Lung (tissue), 17 donors: ENCODE measurements at places on chromosomes 5 and 9. TPM values are rescaled to one million over a fixed set of nuclear protein-coding genes. Genes with fewer than 3 reads are reported as not detected.

DNA sequence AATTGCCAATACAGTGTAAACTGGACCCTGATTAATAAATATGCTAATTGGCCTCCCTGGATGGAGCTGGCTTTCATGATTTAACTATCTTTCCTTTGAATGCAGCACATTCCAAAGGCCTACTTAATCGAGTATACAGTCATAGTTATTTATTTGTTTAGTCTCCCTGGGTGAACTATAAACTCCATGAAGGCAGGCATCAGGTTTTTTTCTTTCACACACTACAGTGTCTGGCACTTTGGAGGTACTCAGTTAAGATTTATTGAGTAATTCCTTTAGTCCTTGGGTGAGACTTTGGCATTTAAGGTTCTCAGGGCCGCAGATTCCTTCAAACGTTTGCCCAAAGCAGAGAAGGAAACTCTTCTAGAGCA, 20.5 kb downstream of the RUSC2 start:
- no peak for DNase-seq

- DNase-seq, result no peak
Observed at GRCh38 chr5:132640613-132641012, 17.4 kb upstream of the IL13 start.

GRCh38 chr5:154701181-154701580, 54.0 kb upstream of the LARP1 start:
- DNase-seq, result no peak

- peak; percentile 53 for DNase-seq
Observed at GRCh38 chr5:134510970-134511795, 14.3 kb upstream of the JADE2 start.

Gene KIF12
- 4.7 TPM for total RNA-seq

Gene OXCT1
- total RNA-seq, result 17.3 TPM

Gene CYFIP2
- total RNA-seq, result 46.3 TPM

Gene RFESD
- 3.8 TPM for total RNA-seq
